ENCODE measurements at places on chromosomes 2 and 18.

DNA sequence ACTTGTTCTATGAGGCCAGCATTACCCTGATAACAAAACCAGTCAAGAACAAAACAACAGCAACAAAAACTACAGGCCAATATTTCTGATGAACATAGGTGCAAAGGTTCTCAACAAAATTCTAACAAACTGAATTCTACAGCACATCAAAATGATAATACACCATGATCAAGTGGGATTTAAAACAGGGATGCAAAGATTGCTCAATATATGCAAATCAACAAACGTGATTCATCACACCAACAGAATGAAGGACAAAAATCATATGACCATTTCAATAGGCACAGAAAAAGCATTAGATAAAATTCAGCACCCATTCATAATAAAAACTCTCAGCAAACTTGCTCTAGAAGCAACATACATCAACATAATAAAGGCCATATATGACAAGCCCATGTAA is 173.6 kb downstream of the CAMKMT start:
- DNase-seq, result no peak

DNA sequence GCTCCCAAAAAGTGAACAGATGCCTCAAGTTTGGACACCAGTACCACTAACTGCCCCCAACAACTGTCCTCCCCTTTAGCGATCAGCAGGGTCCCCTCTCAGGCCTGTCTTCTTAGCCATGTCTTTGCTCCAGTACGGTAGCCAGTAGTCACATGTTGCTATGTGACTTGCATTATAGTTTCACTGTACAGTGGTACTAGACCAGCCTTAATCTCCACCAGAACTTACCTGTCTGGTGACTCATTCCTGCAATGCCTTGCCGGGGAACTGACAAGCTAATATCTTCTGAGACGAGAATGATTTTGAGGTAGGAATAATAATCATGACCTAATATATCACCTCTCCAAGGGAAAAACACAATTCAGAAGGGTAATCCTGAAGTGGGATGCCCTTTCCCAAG is 23.7 kb downstream of the ACMSD start:
- DNase-seq, result no peak

- DNase-seq, result no peak
Measured at GRCh38 chr2:168976034-168976654, 55.0 kb downstream of the ABCB11 start.

GRCh38 chr2:196244966-196245365 is 73.6 kb upstream of the STK17B start:
- no peak for DNase-seq

DNA sequence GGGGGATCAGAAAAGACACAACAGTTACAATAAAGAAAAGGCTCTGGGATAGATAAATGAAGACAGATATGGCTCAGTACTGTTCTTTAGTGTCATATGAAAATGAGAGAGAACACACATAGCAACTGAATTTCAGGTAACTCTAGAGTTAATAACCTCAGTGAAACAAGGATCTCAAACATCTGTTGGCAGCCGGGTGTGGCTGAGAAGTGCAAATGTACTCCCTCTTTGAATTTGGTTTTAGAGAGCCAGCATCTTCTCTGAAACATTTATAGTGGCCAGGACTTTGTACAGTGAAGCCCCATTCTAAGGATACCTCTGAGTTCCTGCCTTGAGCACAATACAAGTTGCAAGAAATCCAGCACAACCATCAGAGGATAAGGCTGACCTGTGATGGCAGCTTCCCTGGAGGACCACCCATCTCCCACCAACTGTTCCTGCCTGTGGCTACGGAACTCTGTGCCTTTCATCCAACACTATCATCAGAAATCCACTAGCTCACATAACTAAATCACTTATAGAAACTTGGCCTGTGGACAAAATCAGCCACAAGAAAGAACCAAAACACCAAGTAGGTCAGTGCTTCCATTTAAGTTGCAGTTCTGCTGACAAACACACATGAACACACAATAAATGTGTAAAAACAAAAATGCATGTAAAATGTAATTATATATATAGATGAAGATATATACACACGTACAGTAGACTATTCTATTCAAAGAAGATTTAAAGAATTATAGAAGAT is 37.3 kb upstream of the PEX13 start:
- no peak for DNase-seq

Measured in hepatic stellate cell (primary cell).